ENCODE measurements at places on chromosomes 5 and 9.

DNA sequence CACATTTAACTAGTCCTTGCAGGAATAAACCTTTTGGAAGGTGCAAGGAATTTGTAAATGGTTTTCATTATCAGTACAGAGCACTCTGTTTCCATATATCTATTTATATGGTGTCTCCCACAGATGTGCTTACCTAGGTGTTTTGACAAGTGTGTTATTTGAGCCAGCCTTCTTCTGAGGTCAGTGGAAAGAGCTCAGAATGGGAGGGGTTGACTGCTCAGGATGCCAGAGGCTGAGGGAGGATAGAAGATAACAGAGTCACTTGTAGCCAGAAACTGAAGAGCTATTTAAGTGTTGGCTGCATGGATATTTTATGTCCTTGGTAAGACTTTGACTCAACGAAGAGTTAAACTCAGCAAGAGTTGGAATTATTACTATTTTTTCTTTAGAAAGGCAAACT is 5.0 kb downstream of the CMYA5 start:
- DNase-seq, result no peak

GRCh38 chr9:89513837-89514236 is 15.9 kb upstream of the SEMA4D start:
- no peak for DNase-seq

GRCh38 chr5:121693864-121694263 is 157.8 kb upstream of the FTMT start:
- DNase-seq, result no peak

GRCh38 chr5:154039458-154039829 is 677 bp downstream of the MFAP3 start:
- DNase-seq, result no peak

- no peak for DNase-seq
Measured at GRCh38 chr5:51225789-51226742, 157.2 kb upstream of the ISL1 start.

- peak; percentile 53 for DNase-seq
Measured at GRCh38 chr5:179322071-179323025, 22.9 kb downstream of the ADAMTS2 start.

DNA sequence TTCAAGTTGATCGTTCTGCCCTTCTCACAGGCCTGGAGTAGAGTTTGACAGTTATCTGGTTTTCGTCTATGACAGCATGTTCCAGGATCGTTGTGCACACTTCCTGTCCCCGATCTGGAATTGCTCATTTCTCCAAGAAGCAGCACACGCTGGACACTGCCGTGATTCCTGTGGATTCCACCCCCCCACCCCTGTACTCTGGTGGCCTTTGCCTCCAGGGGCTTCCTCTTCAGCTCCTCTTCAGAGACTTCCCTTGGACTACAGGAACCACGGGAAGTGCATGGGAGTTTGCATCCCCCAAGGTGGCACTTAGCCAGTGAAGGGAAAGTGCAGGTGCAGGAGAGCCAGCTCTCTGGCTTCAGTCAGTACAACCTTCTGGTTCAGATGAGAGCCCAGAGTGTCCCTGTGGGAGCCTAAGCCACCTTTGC is 160.7 kb downstream of the CACNA1B start:
- no peak for DNase-seq

GRCh38 chr9:135970128-135970815 is 9.1 kb upstream of the UBAC1 start:
- DNase-seq, result no peak

DNA sequence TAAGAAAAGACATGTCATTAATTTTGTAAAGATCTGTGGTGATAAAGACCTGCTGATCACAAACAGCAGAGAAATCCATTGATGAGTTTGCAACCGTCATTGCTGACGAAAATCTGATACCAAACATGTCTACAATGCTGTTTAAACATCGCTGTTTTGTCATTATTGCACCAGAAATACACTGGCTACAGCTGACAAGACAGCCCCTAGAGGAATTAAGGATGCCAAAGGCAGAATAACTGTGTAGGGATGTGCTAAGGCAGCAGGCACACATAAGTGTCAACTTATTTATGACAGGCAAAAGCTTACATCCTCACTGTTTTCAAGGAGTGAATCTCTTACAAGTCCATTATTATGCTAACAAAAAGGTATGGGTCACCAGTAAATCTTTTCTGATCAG is 439.3 kb downstream of the TLE1 start:
- DNase-seq, result no peak

- DNase-seq, result no peak
Measured at GRCh38 chr9:36935332-36935731, 98.7 kb downstream of the PAX5 start.

DNA sequence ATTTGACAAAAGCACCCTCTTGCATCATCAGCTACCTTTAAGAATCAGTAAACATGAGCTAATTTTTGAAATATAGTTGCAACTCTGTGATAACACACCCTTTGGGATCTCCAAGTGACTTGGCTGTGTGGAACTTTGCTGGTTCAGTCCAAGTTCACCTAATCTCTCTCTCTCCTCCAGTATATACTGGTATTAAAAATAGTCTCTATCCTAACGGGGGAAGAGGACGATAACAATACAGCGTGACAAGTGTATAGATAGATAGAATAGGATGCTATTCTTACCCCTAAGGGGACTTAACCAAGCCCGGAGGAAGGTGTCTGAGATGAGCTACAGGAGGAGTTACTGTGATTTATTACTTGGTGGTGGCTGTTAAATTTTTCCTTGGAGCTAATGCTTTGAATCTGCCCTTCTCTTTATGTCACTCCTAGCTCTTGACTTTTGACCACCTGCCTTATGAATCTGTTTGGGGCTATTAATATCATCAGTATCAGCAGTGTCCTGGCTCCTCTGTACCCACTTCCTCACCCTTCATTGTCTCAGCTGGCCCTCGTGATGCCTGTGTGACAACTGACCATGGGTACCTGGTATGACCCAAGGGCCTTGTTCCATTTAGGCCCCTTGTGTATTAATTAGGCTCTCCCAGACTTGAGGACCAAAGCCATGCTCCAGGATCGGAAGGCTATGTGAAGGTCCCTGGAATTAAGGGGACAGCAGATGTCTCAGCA is 223.9 kb downstream of the SREK1 start:
- DNase-seq, result no peak

DNA sequence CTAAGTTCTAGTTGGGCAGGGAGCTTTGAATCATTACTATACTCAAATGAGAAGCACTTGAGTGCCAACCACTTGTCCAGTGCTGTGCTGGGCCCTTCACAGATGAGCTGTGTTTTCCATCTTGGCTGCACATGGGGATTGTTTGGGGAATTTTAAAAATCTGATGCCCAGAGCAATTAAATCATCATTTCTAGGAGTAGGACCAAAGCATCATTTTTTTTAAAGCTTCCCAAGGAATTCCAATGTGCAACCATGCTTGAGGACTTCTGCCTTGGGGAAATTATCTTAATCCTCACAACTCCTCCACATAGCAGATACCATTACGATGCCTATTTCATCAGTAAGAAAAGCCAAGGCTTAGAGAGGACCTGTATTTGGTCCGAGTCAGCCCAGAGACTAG is 131.4 kb downstream of the TMEM174 start:
- no peak for DNase-seq

DNA sequence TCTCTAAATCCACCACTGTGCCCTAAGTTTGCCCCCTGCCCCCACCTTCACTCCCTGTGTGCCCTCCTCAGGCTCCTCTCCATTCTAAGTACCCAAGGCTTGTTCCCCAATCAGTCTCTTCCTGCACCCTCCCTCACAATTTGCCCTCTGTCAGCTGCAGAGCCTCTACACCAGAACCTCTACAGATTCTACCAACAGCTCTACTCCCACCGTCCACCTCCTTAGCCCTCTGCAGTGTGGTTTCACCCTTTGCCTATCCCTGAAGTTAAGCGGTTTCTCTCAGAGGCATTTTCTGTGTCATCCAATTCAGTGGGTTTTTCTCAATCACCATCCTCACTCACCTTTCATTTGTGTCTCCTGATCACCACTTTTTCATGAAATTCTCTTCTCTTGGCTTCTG is 13.2 kb upstream of the ERAP2 start:
- DNase-seq, result no peak

DNA sequence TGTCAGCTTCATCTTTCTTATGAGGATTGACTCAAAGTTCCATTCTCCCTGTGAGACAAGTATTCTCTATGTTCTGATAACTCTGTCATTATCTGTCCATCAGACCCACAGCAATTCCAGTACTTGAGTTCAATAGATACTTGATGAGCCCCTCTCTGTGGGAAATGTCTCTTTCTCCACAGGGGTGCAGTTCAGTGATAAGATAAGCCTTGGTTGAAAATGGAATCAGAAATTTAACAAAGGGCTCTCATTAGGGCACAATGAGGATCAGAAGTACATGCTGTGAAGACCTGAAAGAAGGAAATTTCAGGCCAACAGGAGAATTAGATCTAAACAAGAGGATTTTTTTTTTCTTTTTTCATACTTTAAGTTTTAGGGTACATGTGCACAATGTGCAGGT is 737.3 kb downstream of the MTRR start:
- no peak for DNase-seq

GRCh38 chr5:107243220-107243579 is 427.5 kb downstream of the EFNA5 start:
- no peak for DNase-seq

DNA sequence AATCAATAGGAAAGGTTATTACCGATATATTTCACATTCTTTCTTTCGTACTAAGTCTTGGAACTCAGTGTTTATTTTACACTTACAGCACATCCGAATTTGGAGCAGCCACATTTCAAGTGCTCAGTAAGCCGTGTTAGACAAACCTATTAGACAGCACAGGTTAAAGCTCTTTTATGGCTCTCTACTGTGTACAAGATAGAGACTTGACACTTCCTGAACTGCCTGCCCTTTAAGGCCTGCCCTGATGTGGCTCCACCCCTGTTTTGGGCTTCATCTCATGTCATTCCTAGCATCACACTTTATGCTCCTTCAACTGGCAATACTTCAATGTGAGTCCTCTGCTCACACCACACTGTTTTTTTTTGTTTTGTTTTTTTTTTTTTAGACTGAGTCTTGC is 23.5 kb upstream of the SUSD1 start:
- DNase-seq, result no peak

DNA sequence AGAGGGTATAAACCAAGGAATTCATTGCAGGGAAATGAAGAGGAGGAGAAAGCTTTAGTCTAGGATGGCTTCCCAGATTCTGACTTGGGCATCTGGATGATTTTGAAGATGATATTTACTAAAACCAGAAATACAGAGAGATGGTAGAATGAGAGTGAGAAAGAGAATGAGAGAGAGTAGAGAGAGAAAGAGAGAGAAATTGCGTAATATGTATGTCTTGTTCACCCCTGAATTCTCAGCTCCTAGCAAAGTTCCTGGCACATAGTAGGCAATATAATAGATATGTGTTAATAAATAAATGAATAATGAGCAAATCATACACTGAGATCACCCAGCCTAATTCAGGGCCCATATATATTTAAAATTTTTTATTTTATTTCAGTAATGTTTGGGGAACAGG is 1089.5 kb upstream of the DMAC1 start:
- DNase-seq, result no peak

DNA sequence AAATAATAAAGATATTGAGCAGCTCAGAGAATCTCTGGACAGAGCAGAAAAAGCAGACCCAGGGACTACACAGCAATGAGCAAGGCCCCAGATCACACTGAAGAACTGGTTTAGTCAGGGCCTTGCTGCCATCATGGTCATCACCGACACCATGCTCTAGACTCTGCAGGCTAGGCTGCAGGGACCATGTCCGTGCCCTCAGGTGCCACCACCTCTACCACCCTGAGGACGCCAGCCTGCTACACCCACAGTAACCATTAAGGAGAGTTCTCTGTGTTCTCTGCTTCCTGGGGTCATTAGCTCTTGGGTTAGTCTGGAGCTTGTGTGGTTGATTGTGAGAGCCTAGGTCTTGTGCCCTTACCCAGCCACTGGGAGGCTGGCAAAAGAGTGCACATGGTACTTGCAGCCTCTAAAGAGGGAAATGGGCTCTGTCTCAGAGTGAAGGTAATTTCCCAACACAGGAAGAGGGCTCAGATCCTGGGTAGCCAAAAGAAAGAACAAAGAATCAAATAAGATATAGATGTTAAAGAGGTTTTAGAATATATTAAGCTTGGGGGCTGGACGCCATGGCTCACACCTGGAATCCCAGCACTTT is 31.9 kb upstream of the JADE2 start:
- DNase-seq, result peak; percentile 22

DNA sequence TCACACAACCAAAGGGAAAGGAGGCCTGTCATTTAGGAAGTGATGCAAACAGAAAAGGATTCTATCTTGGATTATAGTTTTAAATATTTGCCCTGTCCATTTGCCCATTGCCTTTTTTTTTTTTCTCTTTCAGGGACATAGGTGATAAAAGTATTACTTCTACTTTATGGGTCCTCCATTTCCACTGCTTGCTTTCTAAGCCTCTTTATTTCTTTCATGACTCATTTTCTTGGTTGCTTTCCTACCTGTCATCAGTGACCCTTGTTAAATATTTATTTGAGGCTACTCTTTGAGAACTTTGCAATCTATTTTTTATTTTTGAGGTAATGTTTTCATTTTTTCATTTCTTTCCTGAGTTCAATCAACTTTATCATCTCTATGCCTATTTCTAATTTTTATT is 522.9 kb upstream of the ARRDC3 start:
- no peak for DNase-seq

- DNase-seq, result no peak
Measured at GRCh38 chr5:99926463-99926862, 608.7 kb upstream of the FAM174A start.

GRCh38 chr9:73173557-73174329 is 22.1 kb downstream of the ANXA1 start:
- DNase-seq, result no peak

GRCh38 chr5:177364159-177364962 is 6.6 kb downstream of the RGS14 start:
- no peak for DNase-seq

DNA sequence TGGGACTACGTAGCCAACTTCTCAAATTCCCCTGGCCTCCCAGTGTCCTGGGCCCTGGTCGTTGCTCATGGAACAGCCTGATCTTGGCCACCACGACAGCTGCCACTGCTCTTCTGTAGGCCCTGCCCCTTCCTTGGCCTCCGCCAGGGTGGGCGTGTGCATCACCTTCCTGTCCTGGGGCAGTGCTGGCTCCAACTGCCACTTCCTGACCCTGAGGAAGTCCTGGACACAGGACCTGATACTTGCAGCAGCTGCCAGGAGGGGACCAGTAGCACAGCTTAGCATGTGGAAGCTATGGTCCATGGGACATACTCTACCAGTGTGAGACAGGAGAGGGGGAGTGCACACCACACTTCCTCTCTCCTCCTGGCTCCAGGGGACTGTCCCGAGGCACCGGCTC is 145.2 kb downstream of the TENT4A start:
- DNase-seq, result no peak

All from activated effector memory CD4-positive, alpha-beta T cell treated with anti-CD3 and anti-CD28 coated beads, Interleukin-2, amount 50 U/mL, for 16 hours (primary cell).